Stimulated activated CD8-positive, alpha-beta memory T cell treated with anti-CD3 and anti-CD28 coated beads, Interleukin-2, amount 100 ng/mL, for 1 hour (primary cell): ENCODE measurements at places on chromosomes 7 and 10.

- peak; percentile 57 for DNase-seq
Measured at GRCh38 chr10:1109795-1110673, 53.8 kb downstream of the WDR37 start.

- no peak for DNase-seq
Measured at GRCh38 chr10:18759575-18759974, 100.3 kb downstream of the ARL5B start.

GRCh38 chr7:70237831-70238575 is 639.7 kb downstream of the AUTS2 start:
- DNase-seq: no peak

- no peak for DNase-seq
Measured at GRCh38 chr10:21300551-21300950, 224.9 kb downstream of the SKIDA1 start.

DNA sequence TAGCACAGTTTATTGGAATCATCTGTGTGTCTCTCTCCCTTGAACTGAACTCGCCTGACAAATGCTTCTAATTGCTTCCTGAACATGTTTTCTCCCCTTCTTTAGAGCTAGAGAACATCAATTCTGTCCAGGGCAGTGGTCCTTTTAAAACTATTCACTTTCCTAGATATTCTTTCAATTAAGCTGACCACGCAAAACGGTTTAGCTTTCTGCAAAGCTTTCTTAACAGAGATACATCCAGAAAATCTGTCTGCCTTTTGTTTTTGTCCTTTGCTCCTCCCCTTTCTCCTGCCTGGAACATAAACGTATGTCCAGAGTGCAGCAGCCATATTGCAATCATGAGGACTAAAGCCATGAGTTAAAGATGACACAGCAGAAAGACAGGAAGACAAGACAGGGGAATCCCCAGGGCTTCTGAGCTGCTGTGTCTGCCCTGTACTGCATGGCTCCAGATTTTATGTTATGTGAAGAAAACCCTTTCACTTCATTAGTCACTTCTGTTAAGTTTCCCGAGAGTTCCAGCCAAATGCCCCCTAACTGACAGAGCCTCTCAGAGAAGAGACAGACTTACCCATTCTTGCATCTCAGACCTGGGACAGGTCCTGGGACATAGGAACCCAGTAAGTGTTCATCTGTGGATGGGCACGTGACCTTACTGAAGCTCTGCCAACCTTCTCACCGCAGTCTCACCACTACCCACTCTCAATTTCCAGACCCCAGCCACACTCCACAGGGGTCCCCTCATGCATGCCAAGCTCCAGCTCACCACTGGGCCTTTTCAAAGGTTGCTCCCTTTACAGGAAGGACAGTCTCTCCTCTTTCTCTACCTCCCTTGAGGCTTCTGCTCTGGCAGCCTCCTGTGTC is 35.0 kb upstream of the CPXM2 start:
- no peak for DNase-seq
